ENCODE measurements at places on chromosomes 2 and 18. TPM values are rescaled to one million over a fixed set of nuclear protein-coding genes. Genes with fewer than 3 reads are reported as not detected.

PROM2 gene
- 1.4 TPM for polyA plus RNA-seq

GRCh38 chr2:3065928-3066327, 311.7 kb downstream of the EIPR1 start:
- DNase-seq = no peak

GRCh38 chr2:109135359-109136197, 6.6 kb downstream of the SH3RF3 start:
- no peak for DNase-seq

DNA sequence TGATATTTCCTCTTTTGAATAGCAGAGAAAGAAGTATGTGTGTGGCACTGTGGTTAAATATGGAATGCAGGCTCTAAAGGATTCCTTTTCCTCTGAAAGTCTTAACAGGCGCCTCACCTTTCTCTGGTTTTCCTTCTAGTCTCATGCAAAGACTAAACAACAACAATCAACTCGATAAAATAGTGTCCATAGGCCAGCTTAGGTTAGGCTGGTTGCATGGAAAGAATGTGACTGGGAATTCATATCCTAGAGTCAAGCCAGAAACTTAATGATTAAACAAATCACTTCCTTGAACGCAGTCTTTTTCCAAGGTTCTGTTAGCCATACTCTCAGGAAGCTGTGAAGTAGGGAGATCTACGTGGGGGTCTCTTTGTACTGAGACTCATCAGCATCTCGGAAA, 800.8 kb upstream of the ID2 start:
- no peak for DNase-seq

GRCh38 chr2:32067549-32067948, 4.2 kb downstream of the SPAST start:
- no peak for DNase-seq

DNA sequence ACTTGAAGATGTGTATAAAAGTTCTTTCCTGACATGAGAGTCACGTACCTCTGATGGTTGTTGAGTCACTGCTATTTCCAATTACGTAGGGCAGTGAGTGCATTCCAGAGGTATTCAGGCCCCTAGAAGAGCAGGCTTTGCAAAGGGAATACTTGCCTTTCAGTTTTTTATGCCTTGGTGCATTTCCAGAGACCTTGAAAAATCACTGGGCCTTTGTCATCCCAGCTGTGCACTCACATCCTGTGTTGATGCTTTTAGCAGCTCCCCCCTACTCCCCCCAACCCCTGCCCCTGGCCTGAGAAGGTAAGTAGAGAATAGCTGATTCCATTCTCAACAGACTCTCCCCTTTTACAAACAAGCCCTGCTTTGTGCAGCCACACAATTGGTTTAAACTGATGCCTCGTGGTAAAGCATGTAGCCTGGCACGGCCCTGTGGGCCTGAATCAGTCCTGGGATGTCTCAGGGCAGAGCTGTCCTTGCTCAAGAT, 174.2 kb downstream of the PRPF40A start:
- DNase-seq = no peak

TEKT4 gene
- polyA plus RNA-seq = not detected

EPAS1 gene
- 93.6 TPM for polyA plus RNA-seq

DNA sequence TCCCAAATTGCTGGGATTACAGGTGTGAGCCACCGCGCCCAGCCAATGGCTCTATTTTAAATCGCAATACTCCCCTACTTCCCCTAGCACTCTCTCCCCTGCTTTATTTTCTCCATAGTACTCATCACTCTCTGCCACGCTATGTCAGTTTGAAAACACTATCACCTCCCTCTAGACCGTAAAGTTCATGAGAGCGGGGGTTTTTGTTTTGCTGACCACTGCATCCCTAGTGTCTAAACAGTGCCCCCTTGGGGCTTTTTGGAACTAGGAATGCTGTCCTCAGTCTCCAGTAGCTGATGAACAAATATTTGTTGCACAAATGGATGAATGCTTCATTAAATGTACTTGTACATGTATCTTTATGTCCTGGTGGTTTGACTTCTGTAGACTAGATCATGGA, 44.1 kb downstream of the ATOH8 start:
- peak; percentile 21 for DNase-seq

DNA sequence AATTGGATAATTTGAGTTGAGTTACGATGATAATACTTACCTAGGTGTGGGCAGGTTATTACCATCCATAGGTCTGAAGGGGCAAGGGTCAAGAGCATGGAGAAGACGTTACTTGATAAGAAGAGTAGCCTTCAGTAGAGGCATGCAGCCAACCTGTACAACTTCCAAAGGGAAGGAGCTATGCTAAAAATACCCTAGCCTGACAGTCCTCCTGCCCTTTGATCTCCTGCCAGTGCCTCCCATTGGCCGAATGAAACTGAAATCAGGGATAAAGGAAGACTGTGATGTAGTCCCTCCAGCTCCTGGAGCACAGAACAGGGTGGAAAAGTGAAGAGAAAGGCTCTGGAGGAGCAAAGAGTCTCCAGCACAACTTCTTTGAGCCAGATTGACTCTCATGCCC, 487.4 kb downstream of the ADCYAP1 start:
- DNase-seq = no peak

GALR1 gene
- polyA plus RNA-seq = under 0.01 TPM

DNA sequence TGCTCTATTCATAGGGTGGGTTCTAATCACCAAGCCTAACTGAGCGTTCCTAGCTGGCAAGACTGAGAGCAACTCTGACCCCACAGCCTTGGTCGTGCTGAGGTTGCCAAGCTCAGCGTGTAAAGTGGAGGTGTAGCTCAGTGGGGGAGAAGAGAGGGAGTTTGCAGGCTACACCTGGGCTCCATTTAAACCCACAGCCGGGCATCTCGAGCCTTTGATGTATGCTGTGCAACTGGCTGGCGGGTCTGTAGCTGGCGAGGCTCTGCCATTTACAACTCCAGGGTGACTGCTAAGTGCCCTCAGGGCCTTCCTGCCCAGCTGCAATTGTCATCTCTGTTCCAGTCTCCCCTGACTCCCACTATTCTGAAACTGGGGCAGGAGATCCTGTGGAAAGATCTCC, 20.0 kb upstream of the CHRNA1 start:
- no peak for DNase-seq
